Activated CD8-positive, alpha-beta memory T cell treated with anti-CD3 and anti-CD28 coated beads for 48 hours (primary cell): ENCODE measurements at places on chromosomes 1 and 21.
A peak's percentile ranks its signal among the peaks of the same experiment; 100 is the strongest.

GRCh38 chr1:247435030-247435758, 19.2 kb downstream of the NLRP3 start:
- no peak for DNase-seq

- DNase-seq = no peak
These were observed 148.6 kb downstream of the C1orf21 start for GRCh38 chr1:184535191-184535970.

- DNase-seq = peak; percentile 41
These were observed at the start of gene ELAPOR1 for GRCh38 chr1:109113590-109114341. Gene ELAPOR1, plus strand, starts transcription at chr1:109114115. Its CDS starts 69 bp downstream, at chr1:109114184.

DNA sequence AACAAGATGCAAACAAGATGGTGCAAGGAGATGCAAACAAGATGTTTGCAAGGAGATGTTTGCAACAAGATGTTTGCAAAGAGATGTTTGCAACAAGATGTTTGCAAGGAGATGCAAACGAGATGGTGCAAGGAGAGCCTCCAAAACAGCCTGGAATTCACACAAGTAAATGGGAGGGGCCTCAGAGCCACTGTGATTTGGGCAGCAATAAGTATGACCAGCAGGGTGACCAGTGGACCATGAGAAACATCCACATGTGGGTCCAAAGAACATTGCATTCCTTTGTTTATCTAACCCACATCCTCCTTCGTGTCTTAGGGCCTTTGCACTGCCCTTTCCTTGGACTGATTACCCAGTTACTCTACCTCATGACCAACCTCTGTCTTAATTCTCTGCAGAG, 162.9 kb downstream of the PLPP3 start:
- no peak for DNase-seq
